ENCODE measurements at places on chromosomes 2 and 18.

DNA sequence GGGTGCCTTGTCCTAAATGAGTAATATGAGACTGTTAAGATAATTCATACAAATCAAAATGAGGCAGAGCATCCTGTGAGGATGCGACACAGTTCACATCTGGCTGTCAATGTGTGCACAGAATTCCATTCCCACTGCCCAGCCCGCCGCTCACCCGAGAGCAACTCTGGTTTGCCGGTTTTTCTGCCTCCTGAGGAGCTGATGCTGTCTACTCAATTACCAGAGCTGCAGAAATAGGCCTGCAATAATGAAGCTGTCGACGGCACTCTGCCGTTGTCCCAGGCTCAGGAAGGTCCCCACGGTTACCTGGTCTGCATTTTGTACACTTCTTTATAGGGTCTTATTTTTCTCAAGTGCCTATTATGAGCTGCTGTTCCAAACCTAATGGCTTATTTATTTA, 55.7 kb upstream of the LYPD1 start:
- no peak for DNase-seq

GRCh38 chr2:45043174-45043573, 33.9 kb upstream of the SIX2 start:
- DNase-seq: no peak

DNA sequence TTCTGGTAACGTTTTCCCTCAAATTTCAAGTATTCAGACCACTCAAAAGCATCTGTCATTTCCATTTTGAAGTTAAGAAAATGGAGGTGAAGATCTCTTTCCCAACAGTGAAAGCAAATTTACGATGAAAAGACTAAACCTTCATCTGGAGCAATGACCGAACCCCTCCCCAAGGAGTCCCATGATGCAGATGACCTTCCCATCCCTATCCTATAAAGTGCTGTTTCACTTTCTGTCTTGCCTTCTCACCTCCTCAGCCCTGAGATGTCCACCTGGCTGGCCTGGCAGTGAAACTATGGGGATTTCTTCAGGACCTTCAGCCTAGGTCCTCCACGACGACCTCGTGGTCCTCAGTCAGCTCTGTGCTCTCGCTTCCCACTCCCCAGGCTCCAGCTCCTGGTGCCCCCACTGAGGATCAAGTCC, 925 bp upstream of the NPC1 start:
- no peak for DNase-seq

DNA sequence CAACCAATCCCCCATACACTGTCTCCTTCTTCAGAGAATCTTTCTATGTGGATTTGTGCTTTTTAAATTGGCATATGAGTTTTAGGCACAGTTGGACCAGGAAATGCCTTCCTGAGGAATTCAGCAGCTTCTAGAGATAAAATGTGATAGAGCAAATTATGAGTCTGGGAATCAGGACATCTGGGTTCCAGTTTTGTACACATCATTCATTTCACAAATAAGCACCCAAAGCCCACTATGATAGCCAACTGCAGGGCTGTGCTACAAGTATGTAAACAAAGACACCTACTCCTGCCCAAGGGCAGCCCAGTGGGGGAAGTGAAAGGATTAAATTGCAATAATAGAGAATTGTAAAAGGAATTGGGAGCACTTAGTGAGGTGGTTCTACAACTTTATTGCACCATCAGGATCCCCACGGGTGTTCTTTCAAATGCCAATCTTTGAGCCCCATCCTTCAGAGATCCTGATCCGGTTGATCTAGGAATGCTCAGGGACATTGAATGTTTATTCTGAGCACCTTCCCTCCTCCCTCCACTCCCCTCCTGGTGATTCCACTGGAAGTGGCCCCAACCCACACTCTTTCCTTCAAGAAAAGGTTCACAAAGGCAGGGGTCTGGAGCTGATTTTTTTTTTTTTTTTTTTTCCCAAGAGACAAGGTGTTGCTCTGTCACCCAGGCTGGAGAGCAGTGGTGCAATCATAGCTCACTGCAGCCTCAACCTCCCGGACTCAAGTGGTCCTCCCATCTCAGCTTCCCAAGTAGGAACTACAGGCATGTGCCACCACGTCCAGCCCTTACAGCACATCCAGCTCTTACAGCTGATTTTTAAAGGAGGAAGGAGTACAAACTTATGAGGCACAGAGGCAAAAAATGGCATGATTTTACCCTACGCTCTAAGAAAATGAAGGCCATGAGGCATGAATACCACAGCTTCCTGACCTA, 11.1 kb upstream of the KCMF1 start:
- no peak for DNase-seq

- no peak for DNase-seq
These were observed 59.4 kb downstream of the ZNF236 start for GRCh38 chr18:76881744-76882143.

GRCh38 chr2:6526093-6526824, 339.4 kb downstream of the CMPK2 start:
- peak; percentile 27 for DNase-seq

DNA sequence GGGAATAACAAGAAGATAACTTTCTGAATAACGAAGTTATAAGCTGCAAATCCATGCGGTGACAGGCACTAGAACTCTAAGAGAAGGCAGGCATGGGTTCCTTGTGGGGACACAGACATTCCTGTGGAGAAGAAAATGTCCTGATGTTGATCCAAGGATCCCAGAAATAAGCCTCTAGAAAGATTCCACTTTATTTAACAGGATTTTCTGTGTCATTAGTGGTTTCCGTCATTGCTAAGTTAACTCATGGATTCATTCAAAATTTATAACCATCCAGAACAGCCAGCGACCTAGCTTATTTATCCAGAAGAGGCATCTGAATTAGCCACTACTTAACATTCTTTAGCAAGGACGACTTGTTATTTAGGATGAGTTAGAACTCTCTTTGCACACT, 10.0 kb upstream of the CD302 start:
- DNase-seq: no peak

DNA sequence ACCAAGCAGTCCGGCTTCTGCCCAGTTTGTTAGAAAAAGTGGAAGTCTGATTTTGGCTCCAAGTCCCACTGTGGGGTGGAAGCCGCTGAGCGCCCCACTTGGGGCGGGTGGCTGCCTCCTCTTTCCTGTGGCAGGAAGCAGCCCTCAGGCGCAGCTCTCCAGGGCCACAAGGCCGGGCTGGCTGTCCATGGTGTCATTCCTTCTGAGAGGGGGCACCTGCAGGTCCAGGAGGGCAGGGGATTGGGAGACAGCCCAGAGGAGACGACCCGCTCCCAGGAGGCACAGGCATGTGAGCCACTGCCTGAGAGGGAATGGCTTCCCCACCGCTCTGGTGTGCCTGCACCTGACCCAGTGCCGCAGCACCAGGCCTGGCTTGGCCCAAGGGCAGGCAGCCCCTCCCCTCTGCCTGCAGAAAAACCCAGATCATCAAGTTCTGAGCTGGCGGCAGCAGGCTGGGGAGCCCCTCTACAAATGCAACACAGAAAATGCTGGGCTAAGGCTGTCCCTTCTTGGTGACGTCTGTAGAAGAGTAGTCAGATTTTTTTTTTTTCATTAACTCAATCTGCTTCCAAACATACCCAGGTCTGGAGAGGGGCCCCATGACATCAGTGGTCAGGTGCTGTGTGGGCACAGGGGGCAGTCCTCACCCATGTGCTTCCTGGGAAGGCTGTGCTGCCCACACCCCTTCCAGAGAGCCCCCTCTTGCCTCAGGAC, 38.4 kb downstream of the HS6ST1 start:
- DNase-seq: no peak

DNA sequence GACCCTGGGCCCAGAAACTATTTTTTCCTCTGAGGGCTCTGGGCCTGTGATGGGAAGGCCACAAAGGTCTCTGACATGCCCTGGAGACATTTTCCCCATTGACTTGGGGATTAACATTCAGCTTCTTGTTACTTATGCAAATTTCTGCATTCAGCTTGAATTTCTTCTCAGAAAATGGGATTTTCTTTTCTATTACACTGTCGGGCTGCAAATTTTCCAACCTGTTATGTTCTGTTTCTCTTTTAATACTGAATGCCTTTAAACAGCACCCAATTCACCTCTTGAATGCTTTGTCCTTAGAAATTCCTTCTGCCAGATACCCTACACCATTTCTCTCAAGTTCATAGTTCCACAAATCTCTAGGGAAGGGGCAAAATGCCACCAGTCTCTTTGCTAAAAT, 241.0 kb downstream of the HNMT start:
- no peak for DNase-seq

DNA sequence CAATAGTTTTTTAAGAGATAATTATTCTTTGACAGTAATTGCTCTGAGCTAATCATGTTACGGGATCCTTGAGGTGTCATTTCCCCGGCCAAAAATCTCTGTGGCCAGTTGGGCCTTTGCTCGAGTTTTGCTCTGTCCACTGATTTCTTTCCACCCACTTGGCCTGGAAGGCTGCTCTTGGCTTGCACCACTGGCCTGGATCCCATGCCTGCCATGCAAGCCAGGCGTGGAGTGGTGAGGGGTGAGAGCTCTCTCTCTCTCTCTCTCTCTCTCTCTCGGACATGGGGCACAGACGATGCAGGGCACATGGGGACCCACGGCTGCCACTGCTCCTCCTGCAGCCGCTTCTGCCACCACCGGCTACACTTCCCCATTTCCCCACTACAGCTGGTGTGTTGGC, 853.0 kb upstream of the GCFC2 start:
- DNase-seq: no peak

DNA sequence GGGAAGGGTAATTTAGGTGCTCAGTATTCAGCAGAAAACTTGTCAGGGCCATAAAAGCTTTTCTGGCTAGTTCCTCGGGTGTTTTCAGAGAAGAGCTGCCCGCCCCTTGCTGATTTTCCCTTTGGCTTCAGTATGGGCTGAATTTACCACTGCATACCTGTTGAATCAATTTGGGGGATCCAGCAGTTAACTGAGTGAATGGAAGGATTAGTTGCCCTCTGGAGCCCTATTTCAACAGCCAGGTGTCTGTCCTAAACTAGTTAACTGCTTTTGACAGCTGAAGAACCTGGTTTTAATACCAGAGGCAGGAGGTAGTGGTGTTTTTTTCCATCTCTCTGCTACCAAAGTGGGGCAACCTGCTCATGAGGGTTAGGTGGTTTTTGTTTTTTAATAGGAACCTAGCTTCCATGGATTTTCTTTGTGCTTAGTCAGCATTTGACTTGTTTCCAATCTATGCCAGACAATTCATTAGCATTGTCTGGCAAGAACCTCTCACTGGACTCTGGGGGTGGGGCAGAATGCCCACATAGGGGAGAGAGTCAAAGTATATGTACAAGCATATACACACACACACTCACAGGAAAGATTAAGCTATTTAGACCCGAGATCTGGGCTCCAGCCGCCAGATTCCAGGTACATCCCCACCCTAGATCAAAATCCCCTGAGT, 166.5 kb upstream of the SIX3 start:
- DNase-seq: no peak

GRCh38 chr2:234754126-234754525, 197.7 kb upstream of the SH3BP4 start:
- no peak for DNase-seq

GRCh38 chr2:186498834-186499233, 12.8 kb downstream of the ZC3H15 start:
- DNase-seq: no peak

DNA sequence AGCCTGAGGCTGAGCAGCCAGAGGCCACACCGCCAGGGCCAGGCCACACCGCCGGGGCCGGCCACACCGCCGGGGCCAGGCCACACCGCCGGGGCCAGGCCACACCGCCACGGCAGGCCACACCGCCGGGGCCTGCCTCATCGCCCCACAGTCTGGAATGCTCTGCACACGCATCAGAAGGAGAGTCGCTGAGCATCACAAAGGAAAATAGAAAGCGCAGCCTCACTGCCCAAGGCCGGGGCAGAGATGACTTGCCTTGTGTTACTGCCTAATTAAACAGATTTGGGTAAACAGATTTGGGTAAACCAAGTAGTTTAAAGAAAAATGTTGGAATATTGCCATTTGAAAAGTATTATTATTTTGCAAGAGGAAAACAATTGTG, 10.4 kb upstream of the NFATC1 start:
- DNase-seq: no peak

Measured in NCI-H1092 (cell line).